ENCODE measurements at places on chromosomes 6 and 20.

- H3K36me3 ChIP-seq = peaks cover 11% of the 10 kb centered on the region
- H3K4me1 ChIP-seq = peaks cover 7% of the 10 kb centered on the region
- no peak for DNase-seq
- H3K27ac ChIP-seq = no peak overlapping the region
- no peak overlapping the region for H3K4me3 ChIP-seq
- no peaks in the 10 kb centered on the region for H3K27me3 ChIP-seq
Observed at GRCh38 chr6:32539839-32540238, 9.8 kb upstream of the HLA-DRB5 start.

- H3K27ac ChIP-seq = no peak overlapping the region
- H3K36me3 ChIP-seq = no peaks in the 10 kb centered on the region
Observed at GRCh38 chr20:54013471-54013870, 56.9 kb downstream of the BCAS1 start.

DNA sequence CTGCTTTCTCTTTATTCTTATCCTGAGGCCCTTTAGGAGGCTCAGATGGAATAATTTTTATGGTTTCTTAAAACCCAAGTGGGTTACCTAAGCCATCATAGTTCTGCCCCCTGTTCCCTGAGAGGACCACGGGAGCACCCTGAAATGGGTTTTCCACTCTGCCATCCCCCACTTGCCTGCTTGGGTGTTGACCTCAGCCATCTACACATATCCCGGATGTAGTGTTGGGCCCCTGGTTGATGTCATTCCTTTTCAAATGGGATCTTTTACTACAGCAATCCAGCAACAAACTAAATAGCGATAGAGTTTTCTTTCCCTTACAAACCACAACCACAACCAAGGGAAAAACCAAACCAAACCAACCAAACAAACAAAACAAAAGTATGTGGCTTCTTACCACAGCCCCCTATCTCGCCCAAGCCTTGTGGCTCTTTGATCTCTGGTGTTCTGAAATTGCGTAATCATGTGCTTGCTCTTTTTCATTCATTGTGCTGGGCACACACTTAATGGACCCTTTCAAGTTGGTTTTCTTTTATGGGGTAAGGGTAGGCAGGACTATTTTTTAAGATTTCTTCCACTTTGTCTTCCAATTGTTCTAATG, 154.9 kb downstream of the ESR1 start:
- H3K36me3 ChIP-seq = no peaks in the 10 kb centered on the region
- no peaks in the 10 kb centered on the region for H3K4me1 ChIP-seq
- DNase-seq = no peak
- no peak overlapping the region for H3K4me3 ChIP-seq
- peaks cover 16% of the 10 kb centered on the region for H3K27me3 ChIP-seq

- H3K27me3 ChIP-seq = peaks cover 12% of the 10 kb centered on the region
- H3K36me3 ChIP-seq = no peaks in the 10 kb centered on the region
- no peak for DNase-seq
- H3K27ac ChIP-seq = no peak overlapping the region
Observed at GRCh38 chr20:22652681-22653588, 68.6 kb upstream of the FOXA2 start.

- H3K27me3 ChIP-seq = peaks cover 12% of the 10 kb centered on the region
- H3K36me3 ChIP-seq = peaks cover 4% of the 10 kb centered on the region
- no peak overlapping the region for H3K27ac ChIP-seq
- peak overlapping the region; percentile 97 for H3K4me3 ChIP-seq
- DNase-seq = no peak
- peaks cover 6% of the 10 kb centered on the region for H3K4me1 ChIP-seq
Observed at GRCh38 chr6:144286503-144287393, 1.6 kb downstream of the UTRN start.

- no peak for DNase-seq
- no peak overlapping the region for H3K27ac ChIP-seq
- H3K36me3 ChIP-seq = no peaks in the 10 kb centered on the region
- no peak overlapping the region for H3K4me3 ChIP-seq
- H3K27me3 ChIP-seq = no peaks in the 10 kb centered on the region
- no peaks in the 10 kb centered on the region for H3K4me1 ChIP-seq
Observed at GRCh38 chr6:19876672-19877071, 39.5 kb downstream of the ID4 start.

GRCh38 chr6:14946753-14947152, 299.1 kb upstream of the JARID2 start:
- no peaks in the 10 kb centered on the region for H3K36me3 ChIP-seq
- peak overlapping the region; percentile 42 for H3K27ac ChIP-seq
- no peak overlapping the region for H3K4me3 ChIP-seq
- DNase-seq = no peak

DNA sequence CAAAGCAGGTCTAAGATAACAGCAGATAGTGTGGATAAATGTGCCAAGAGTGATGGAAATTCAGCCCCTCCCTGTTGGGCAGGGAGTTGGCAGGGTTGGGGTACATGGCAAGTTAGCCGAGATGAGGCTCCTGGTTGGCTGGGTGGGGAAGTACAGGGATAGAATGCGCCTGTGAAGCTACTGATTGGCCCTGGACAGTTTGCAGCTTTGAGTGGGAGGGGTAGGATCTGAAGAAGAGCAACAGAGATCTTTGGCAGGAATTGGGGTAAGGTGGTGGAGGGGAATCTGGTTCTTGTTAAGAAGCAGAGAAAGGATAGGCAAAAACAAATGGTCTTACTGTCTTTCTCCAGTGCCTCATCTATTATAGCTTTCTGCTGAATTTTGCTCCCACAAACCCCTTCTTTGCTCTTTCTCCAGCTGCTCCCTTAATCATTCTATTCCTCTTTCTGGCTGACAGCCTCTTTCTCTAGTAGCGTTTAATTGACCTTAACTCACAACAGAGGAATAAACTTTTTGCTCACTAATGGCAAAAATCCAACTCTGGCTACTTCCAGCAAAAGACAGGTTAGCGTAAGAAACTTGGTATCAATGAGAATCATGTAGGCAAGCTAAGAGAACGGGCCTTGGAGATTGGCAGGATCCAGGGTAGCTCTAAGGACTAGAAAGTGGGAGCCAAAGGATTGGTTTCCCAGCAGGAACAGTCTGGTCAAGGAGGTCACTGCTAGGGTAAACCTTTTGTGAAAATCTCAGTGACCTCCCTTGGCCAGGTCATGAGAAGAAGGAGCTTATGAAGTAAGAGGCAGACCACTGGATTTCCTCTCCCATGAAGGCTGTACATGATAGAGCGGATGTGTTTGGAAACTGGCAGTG, 86.3 kb upstream of the CARMIL1 start:
- no peaks in the 10 kb centered on the region for H3K36me3 ChIP-seq
- H3K27me3 ChIP-seq = peaks cover 6% of the 10 kb centered on the region
- no peak overlapping the region for H3K27ac ChIP-seq
- no peak overlapping the region for H3K4me3 ChIP-seq

DNA sequence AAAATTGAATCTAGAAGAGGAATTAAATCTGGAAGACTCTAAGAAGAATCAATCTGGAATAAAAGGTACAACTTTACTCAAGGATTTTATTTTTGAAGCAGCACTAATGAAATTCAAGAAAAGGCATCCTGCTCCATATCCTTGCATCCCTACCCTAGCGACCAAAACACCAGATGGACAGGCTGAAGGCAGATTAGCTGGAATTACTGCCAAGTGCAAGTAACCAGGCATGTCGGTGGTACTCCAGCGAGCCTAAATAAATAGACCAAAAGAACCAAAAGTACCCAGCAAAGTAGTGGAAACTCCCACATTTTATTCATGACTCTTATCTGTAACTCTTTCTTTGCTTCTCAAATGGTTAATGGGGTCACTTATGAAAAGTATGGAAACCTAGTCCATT, 21.0 kb downstream of the OPRM1 start:
- no peak overlapping the region for H3K27ac ChIP-seq
- no peaks in the 10 kb centered on the region for H3K36me3 ChIP-seq
- no peaks in the 10 kb centered on the region for H3K27me3 ChIP-seq
- DNase-seq = no peak
- no peak overlapping the region for H3K4me3 ChIP-seq
